Naive thymus-derived CD8-positive, alpha-beta T cell (primary cell): ENCODE measurements at places on chromosomes 5 and 9.

GRCh38 chr9:133950629-133951111, 41.5 kb downstream of the VAV2 start:
- DNase-seq, result no peak

DNA sequence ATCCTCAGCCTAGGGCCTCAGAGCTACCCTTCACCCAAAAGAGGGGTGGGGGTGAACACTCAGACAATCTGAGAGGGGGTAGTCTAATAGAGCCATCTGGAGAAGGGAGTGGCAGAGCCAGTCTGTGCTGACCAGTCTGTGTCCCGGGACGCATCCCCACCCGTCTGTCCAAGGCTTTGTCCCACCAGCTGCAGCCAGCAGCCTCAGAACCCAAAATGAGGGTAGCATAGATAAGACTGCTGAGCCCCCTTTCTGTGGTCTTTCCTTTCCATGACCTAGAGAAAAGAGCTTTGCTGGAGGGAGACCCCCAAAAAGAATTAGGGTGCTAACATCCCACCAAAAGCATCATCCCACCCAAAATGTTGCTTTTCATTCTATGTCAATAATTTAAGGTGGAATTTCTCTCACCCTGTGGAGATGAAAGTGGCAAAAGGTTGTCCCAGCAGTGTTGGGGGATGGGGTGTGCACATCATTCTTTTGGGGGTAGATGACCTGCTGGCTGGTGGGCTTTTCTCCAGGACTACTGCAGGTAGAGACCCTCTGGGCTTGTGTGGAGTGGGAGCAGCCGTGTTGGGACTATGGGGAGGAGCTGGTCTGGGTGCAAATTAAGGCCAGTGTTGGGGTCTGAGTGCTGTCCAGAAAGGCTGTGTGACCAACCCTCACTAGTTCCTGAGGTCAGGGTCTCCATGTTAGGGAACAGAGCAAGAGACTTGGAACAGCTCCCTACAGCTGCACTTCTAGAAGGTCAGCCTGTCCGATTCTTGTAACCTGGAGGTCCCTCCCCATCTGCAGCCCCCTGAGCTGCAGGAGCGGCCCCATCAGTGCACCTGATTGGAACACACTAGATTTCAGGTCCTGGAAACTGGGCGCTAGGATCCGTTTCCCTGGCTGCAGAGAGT, 19.9 kb downstream of the URM1 start:
- DNase-seq, result no peak

DNA sequence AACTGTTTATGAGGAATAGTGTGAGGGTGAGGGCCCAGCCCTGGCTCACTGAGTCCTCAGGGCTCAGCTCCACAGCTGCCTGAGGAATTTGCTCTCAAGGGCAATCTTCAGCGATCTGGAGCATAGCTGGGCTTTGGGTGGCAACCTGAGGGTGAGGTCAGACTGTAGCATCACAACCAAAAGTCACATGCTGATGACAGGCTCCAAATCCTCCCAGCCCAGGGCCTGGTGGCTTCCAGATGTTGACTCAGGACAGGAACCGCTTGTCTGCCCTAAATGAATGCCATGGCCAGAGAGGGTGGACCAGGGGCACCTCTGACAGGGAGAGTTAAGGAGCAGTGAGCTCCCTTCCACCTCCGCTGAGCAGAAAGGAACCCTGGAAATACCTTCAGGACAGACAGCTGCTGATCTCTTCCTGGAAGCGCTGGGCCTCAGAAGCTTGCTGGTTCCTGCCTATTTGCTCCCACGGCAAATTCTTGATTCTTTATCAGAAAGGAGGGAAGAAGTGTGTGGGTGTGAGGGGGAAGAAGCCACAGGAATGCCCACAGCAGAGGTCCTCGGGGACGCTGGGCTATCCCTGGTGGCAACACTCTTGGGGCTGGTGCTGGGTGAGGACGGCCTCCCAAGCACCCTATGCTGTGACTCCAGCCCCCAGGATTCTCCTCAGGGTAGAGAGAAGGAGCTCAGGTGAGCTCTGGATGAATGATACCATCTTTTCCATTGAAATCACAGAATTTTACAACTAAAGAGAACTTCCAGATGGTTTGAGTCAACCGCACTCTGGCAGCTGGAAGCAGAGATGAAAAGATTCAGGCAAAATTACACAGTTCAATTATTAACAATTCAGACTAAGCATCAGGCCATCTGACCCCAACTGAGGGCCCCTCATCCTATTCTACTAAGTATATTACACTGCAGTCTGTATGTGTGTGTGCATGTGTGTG, 13.8 kb upstream of the CTSL start:
- no peak for DNase-seq

DNA sequence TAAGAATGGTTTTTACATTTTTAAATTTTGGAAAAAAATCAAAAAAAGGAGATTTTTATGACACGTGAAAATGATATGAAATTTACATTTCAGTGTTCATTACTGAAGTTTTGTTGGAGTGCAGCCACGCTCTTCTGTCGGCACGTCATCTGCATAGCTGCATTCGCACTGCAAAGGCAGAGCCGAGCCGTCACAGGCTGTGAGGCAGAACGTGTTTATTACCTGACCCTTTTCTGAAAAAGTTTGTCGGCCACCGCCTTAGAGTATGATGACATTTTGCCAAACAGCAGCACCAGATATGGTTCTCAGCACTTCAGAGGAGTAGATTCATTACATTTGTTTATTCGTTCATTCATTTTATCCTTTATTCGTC, 24.1 kb downstream of the HRH2 start:
- no peak for DNase-seq
